Activated CD8-positive, alpha-beta memory T cell treated with anti-CD3 and anti-CD28 coated beads for 24 hours (primary cell): ENCODE measurements at places on chromosomes 12 and 14.

- no peak for DNase-seq
These were observed 8.1 kb upstream of the OR6C65 start for GRCh38 chr12:55392032-55392795.

DNA sequence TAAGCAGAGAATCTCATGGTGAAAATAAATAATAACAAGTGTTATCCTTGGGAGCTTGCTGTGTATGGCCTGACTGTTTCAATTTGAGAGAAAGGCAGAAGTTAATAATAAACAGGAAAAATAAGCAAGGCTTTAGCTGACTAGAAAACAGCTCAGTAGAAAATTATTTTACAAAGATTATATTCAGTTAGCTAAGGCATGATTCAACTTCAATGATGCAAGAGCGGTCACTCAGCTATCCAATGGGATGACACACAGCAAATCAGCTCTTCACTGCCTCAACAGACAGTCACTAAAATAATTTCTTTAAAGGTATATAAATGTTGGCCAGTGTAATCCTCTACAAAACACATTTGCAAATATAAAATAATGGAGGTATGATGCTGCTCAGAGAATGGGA lies 18.6 kb downstream of the GSTZ1 start:
- DNase-seq = no peak

GRCh38 chr12:21330682-21331253 lies 3.9 kb downstream of the SLCO1A2 start:
- no peak for DNase-seq

DNA sequence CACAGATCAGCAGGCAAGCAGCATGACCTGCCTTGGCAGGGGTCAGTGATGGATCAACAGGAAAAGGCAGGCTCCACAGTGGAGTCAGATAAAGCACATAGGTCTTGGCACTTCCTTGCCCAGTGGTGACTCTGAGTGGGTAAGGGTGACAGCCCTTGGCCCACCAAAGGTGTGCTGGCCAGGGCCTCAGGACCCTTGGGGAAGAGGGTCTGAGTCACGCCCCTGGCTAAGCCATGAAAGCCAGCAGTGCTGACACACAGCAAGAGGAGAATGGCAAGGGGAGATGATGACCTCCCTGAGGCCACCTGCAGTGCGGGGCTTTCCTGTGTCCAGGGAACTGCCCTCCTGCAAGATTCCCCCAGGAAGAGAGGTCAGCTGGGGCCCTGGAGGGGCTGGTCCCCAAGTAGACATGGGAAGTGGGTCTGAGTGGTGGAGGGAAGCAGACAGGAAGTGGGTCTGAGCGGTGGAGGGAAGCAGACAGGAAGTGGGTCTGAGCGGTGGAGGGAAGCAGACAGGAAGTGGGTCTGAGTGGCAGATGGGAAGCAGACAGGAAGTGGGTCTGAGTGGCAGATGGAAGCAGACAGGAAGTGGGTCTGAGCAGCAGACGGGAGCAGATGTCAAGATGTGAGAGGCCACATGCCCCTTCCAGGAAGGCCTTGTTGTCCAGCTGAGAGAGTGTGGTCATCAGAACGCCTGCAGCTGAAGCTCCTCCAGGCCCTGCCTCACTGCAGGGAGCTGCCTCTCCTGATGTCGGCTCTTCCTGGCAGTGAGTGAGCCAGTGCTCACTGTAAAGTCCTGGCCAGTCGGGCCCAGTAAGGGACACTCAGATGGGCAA lies 34.8 kb downstream of the DIO3 start:
- DNase-seq = peak; percentile 82

DNA sequence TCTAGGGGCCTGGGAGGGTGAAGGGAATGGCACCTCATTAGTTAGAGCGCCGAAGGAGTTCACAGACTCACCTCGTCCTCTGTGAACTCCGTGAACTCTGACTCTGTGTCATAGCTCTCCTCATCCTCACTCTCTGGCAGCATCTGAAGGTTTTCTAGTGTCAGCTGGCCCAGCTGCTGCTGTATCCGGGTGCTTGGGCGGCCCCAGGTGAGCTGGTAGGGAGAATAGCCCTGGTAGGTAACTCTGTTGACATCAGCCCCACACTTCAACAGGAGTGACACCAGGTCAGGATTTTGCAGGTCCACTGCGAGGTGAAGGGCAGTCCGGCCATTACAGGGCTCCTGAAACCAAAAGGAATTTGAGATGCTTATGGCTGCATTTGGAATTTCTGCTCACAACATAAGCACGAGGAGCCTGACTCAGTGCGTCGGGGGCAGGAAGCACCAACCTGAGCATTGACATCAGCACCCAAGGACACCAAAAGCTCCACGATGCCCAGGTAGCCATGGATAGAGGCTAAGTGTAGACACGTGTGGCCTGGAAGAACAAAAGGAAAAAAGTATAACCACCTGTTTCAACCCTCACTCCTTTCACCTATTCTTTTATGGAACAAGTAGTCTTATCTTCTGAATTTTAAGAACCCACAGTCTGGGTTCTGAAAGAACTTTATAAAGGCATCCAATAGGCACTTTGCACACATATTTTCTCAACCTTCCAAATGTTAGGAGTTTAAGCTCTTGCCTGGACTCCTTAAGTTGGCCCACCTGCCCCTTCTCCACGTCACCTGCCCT lies 2.0 kb downstream of the NFKBIA start:
- peak; percentile 78 for DNase-seq

DNA sequence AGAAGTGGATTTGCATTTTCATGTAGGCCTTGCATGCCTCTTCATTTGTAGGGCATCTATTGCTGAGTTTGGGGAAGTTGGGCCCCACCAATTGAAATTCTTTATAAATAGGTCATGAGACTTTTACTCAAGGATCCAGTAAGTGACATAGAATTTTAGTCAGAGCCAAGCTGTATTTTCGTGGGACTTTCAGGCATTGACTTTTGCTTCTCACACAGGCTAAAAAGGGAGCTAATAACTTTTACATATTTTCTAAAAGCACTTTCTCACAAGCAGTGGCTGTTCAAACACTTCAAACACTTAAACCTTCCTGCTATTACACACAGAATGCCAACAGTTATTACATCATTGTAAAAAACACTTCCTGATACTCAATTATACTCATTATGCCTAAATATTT lies 260.5 kb downstream of the MSRB3 start:
- DNase-seq = no peak

GRCh38 chr12:19412844-19413243 lies 26.4 kb upstream of the AEBP2 start:
- DNase-seq = no peak
